AML-193 (cell line): ENCODE measurements at places on chromosomes 4 and X.

DNA sequence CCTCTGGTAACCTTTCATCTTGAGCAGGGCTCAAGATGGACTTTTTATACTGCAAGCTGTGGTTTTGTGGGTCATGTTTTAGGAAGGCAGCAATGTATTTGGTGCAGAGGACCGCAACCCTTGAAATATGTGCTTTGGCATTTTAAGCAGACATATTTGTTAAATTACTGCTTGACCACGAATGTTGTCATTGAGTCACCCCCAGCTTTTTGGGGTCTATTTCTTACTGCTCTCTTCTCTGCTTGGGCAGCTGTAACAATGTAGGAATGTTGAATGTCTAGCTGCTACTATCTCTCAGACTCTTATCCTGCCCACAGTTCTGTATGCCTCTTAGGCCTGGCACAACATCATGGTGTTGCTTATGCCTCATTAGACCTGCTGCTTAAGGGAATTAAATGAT, 6.0 kb downstream of the RBPJ start:
- no peak for DNase-seq

DNA sequence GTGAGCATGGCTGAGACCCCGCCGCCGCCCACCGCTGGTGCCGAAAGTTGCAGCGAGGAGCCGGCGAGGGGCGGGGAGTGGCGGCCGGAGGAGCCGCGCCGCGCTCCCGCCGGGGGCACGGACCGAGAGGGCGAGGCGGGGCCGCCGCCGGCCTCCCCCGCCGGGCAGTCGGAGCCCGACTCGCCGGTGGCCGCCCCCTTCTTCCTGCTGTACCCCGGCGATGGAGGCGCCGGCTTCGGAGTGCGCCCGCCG, 16.5 kb downstream of the UTP3 start:
- DNase-seq: no peak

DNA sequence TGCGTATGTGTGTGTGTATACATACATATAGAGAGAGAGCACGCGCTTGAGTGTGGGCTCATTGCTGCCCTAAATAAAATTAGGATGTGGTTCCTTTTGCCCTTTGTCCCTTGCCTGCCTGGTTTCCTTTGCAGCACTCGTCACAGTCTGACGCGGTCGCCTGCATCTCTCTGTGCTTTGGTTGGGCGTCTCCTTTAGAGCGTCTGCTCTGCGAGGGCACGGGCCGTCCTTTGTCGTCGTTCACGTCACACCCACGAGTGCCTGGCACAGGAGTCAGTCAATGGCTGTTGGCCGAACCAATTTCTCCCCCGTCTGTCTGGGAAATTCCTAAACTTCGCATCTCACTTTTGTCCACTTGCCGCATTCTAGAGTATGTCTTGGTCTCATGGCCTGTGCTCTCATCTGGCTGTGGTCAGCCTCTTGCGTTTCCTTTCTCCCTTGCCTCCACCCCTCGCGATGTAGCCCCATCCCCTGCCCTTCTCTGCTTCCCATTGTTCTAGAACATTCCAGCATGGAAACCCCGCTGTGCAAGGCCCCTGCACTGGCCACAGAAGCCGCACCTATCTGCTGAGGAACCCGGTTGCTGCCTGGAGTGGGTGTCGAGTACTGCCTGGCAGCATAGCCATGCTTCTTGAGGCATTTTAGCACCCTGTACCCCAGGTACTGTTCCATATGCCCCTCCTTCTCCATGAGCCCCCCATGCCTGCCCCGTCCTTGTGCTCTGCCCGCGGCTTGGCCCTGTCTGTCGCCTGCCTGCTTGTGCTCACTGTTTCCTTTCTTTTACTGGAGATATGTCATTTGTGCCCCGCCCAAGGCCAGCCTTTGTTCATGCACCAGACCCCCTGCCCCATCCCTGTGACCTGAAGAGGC, 8.0 kb downstream of the MAEA start:
- no peak for DNase-seq

- no peak for DNase-seq
These were observed 87.5 kb downstream of the CNOT6L start for GRCh38 chr4:77731656-77732055.

GRCh38 chrX:121876305-121876704, 828.9 kb downstream of the GLUD2 start:
- no peak for DNase-seq

- DNase-seq: peak; percentile 22
These were observed 668.0 kb upstream of the LCORL start for GRCh38 chr4:18689308-18690115.

GRCh38 chrX:73683236-73683859, 120.4 kb downstream of the CHIC1 start:
- no peak for DNase-seq

DNA sequence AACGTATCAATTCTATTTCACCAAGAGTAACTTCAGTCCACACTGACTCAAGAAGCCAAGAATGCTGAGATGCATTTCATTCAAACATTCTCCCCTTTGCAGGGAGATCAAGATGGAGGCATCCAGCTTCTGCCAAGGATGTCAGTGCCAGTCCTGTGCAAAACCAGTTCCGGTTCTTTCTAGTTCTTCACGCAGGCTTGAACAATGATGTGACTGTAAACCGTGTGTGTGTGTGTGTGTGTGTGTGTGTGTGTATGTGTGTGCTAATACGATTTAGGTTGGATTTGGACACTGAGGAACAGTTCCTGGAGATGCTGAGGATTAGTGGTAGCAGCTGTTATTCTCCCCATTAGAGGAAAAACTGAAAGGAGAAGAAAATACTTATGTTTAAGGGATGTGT, at the start of gene REELD1:
Gene REELD1, plus strand, starts transcription at position 301 of the 400 bp plus-strand sequence. CDS start 2,415 bp downstream, outside the sequence.
- no peak for DNase-seq

- DNase-seq: no peak
These were observed 11.8 kb downstream of the NUDT11 start for GRCh38 chrX:51484616-51485015.

DNA sequence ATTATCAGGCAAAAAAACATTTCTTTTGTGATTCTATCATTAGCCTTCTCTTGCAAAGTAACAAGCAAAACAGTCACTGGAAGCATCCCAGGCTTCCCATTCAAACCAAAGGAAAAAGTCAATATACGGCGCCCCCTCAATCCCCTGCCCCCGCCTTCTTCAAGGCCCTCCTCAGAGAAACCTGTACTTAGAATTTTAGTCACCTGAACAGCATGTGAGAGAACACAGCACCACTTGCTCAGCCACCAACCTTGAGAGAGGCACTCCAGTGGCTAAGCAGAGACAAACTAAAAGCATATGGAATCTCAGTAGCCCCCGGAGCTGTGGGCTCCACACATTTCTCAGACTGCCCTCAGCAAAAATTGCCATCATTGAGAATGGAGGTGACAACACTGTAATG, 25.2 kb downstream of the LEF1 start:
- no peak for DNase-seq

DNA sequence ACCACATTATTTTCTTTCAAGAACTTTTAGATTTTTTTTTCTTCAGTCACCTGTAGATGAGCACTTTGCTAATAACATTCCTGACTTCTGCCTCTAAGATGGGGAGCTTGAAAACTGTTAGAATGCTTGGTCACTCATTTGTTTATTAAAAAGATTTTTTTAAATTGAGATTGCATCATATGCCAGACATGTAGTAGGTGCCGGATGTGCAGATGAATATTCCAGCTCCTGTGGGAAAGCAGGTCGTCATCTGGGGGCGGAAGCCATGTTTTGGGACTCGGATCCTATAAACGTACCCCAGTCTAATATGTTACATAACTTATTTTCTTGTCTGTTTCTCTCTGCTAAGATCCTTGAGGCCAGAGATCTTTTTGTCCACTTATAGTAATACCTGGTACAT, 236.8 kb downstream of the ARHGAP10 start:
- DNase-seq: no peak

GRCh38 chr4:93786149-93786548, 42.4 kb upstream of the ATOH1 start:
- DNase-seq: no peak

DNA sequence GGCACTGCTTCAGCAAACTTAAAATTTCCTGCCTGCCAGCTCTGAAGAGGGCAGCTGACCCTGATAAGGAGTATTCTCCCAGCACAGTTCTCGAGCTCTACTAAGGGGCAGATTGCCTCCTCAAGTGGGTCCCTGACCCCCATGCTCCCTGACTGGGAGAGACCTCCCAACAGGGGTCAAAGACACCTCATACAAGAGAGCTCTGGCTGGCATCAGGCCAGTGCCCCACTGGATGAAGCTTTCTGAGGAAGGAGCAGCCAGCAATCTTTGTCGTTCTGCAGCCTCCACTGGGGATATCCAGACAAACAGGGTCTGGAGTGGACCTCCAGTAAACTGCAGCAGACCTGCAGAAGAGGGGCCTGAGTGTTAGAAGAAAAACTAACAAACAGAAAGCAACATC, 1118.3 kb upstream of the ADGRL3 start:
- no peak for DNase-seq

- peak; percentile 18 for DNase-seq
These were observed 19.2 kb downstream of the PNMA6E start for GRCh38 chrX:153381684-153382532.

- DNase-seq: no peak
These were observed 20.9 kb upstream of the NDNF start for GRCh38 chr4:121093261-121093660.

GRCh38 chr4:14289708-14290107, 662.2 kb upstream of the BOD1L1 start:
- no peak for DNase-seq

GRCh38 chrX:25721564-25721963, 416.6 kb upstream of the MAGEB18 start:
- no peak for DNase-seq

DNA sequence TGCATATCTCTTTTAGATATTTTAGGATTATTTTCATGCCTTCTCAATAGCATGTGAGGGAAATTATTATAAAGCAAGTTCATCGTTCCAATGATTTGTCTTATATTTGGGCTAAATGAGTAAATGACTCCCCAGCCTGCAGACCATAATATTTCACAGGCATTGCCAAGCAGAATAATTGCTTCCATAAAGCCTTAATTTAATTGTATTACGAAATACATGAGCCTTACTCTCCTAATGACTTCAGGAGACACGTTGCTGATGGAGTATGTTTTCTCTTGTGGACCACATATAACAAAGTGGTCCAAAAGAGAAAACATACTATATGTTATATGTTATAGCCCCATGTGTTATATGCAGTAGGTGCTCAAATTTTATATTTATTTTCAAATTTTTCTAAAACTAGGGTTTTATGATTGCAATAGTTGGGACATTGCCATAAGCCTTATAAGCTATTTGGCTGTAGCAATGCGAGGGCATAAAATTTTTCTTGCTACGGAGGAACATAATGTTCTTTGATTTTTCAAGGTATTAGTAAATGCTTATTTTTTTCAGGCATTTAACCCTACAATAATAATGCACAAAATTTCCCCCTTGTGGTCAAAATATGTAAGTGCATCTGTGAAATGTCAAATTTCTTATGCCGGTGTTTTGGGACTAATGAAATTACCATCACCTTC, 26.2 kb upstream of the TMPRSS11D start:
- DNase-seq: peak; percentile 49

DNA sequence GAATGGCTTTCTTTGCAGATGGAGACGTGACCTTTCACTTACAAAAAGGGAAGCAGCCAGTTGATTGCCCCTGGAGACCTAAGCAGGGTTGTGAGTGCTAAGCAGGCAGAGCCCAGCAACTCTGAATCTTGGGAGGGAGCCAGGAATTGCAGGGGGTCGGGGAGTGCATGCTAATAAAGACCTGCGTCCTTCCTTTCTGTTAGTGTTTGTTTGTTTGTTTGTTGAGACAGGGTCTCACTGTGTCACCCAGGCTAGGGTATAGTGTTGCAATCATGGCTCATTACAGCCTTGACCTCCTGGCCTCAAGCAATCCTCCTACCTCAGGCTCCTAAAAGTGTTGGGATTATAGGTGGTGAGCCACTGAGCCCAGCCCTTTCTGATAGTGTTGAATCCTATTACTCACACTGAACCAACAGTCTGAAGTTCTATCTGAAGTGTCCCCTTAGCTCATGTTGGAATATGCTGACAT, 137.4 kb downstream of the CEP135 start:
- no peak for DNase-seq

GRCh38 chr4:112942997-112943396, 106.5 kb upstream of the ANK2 start:
- no peak for DNase-seq

DNA sequence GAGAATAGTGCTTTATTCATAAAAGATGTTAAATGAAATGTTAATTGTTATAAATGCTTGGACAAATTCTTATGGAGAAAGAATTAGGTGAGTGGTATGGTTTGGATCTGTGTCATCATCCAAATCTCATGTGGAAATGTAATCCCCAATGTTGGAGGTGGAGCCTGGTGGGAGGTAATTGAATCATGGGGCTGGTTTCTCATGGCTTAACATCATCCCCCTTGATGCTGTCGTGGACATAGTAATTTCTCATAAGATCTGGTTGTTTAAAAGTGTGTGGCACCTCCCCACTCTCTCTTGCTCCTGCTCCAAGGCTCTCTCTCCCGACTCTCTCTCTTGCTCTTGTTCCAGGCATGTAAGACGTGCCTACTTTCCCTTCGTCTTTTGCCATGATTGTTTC, 22.5 kb downstream of the GYPE start:
- no peak for DNase-seq

DNA sequence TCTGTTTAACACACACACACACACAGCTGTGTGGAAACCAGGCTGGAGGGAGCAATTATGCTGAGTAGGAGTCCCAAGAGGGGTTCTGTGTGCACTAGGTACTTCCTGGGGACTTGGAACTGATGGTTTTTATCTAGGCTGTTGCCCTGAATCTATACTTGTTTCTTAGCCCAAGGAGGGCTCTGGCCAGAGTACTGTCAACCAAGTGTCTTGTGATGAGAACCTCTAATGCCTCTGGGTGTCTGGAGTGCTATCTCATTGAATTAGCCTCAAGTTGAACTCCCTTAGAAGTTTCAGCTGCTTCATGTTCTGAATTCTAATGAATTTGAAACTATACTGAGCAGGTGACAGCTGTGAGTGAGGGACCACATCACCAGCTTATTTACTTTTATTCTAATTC, 16.6 kb downstream of the ARHGAP24 start:
- DNase-seq: no peak

DNA sequence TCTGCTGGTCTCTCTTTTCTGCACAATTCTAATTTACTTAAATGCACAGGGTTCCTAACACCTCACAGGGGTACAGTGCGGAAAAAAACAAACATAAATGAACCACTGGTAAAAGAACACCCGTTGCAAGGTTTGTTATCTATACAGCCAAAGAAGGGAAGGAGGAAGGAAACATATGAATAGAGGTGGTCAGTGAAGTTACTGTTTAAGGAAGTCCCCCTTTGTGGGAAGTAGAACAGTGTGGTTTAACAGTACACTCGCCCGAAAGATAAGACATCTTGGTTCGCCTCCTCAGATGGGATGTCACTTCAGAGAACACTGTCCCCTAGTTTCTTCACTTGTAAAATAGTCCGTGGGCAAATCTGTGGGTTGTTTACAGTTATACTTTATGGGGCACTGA, 57.5 kb downstream of the TEC start:
- DNase-seq: peak; percentile 90

GRCh38 chrX:150547375-150548115, 20.9 kb upstream of the MTM1 start:
- no peak for DNase-seq

DNA sequence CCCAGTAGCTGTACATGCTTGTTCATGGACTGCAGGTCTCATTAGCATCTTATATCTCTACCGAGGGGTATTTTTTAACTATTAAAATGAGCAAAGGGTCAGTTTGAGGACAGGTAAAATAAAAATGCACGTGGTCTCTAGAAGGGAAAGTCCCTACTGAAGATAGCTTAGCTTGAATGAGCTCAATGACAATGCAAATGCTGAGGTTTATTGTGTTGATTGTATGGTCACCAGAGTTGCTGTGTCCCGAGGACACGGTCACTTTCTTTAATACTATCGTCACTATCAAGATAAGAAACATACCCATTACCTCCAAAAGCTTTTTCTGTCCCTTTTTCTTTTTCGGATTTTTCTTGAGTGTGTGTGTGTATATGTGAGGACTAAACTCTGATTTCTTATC, 250.5 kb upstream of the PRKX start:
- DNase-seq: no peak
